ENCODE measurements at places on chromosomes 4 and X.

- peak; percentile 18 for DNase-seq
Observed at GRCh38 chrX:41666251-41666650, 22.5 kb upstream of the GPR34 start.

- DNase-seq: no peak
Observed at GRCh38 chr4:108529984-108530905, 90.1 kb upstream of the RPL34 start.

DNA sequence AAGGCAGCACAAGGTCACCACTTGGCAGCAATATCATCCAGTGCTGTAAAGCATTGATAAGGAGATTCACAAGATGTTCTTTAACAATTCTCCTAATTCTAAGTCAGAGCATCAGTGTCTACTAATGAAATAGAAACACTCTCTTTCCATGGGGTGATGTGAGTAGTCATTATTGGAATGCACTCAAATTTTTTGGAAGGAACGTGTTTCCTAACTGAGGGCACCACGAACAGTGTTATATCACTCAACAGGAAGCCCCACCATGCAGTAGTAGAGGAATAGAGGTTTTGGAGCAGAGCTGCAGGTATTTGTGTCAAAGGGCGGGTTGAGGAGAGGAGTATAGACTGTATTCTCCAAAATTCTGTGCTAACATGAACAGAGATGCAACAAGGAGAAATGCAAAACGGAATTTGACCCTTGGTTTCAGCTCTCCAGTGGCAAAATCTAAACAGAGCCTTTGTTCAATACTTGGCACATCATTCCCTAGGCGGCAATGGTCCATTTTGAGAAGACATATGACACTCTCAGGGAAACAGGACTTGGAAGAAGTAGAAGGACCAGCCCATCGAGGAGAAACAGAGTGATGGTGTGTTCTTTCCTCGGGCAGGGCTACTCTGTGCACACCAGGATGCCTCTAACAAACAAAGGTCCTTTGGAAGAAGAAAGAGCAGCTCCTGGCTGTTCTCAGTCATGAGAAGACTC, 98.9 kb downstream of the CPEB2 start:
- DNase-seq: no peak

DNA sequence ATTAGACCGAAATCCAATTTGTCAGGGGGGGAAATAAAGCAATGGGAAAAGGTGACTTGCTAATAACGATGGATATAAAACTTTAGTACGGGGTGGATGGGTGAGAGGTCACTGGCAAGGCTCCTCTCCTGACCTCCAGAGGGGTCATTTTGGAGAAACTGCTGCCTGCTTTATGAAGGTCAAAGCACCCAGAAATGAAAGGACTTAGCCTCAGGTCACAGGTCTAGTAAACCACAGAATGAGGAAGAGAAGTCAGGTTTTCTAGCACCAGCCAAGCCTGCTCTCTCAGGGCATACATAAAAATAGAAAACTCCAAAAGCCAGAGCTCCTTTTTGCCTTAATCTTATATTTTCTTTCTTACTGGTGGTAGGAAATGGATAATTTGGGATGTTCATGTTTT, 134.2 kb downstream of the SHROOM3 start:
- no peak for DNase-seq

DNA sequence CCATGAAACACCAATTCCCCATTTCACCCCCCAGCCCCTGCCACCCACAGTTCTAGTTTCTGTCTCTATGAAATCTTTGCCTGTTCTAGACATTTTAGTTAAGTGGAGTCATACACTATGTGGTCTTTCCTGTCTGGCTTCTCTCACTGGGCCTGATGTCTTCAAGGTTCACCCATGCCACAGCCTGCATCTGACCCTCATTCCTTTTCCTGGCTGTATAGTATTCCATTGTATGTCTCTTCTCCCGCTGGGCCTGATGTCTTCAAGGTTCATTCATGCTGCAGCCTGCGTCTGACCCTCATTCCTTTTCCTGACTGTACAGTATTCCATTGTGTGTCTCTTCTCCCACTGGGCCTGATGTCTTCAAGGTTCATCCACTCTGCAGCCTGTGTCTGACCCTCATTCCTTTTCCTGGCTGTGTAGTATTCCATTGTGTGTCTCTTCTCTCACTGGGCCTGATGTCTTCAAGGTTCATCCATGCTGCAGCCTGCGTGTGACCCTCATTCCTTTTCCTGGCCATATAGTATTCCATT, 191.7 kb downstream of the CRLF2 start:
- DNase-seq: no peak

DNA sequence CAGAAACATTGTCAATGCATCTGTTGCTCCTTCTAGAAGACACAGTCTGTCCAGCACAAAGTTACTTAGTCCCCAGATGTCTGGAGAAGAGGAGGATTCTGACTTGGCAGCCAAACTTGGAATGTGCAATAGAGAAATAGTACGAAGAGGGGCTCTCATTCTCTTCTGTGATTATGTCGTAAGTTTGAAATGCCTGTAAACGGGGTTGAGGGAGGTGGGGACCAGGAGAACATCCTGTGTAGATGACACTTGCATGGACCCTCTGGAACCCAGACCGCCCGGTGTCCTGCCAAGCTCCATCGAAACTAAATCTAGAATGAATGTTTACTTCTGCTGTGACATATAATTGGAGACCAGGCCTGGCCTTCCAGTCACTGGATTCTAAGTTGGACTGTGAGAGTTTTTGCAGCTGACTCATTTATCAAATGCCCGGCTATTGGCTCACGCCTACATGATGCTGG, 45.0 kb upstream of the MSANTD1 start:
- DNase-seq: peak; percentile 32

DNA sequence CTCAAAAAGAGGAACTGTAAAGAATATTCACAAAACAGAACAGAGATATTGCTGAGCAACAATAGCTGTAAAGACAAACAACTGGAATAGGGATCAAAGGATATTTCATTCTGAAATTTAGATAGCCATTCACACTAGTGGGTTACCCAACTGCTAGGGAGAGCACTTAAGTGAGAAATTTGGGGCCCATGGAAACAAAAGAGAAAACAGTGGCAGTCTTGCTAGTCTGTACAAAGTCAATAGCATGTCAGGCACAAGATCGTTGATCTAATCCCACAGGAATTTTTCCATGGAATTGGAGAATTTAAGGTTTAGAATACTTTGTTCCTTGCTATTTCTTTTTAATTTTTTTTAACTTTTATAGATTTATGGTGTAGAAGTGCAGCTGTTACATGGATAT, 467.0 kb downstream of the PCDH18 start:
- DNase-seq: no peak

- no peak for DNase-seq
Observed at GRCh38 chrX:66833426-66833825, 194.5 kb upstream of the EDA2R start.

GRCh38 chrX:32195611-32196010, 1015.7 kb downstream of the DMD start:
- no peak for DNase-seq

GRCh38 chr4:2402941-2403340, 15.5 kb downstream of the ZFYVE28 start:
- DNase-seq: no peak

DNA sequence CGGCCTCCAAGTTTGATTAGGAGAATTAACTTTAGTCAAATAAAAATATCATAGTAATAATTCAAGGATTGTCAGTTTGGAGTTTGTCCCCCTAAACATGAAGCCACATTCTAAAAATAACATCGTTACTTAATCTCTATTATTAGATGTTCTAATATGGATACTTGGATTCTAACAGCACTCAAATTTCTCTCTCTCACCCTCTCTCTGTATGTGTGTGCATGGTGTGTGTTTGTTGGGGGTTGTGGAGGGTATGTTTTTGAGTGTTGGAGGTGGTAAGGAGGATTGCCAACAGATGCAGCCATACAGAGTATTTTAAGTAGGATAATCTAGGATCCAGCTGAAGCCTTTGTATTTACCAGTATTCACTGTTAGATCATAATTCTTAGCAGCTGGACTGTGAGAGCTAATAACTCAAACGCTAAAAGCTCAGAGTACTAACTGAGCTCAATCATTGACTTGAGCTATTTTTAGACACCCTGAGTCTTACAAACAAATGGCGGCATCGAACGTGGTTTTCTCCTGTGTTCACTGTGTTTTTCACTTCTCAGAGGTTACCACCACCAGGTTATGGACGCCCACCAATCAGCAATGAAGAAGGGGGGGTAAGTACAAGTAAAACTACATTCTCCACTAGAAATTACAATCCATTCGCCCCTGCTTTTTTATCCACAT, 8.8 kb downstream of the ENAM start:
- no peak for DNase-seq

DNA sequence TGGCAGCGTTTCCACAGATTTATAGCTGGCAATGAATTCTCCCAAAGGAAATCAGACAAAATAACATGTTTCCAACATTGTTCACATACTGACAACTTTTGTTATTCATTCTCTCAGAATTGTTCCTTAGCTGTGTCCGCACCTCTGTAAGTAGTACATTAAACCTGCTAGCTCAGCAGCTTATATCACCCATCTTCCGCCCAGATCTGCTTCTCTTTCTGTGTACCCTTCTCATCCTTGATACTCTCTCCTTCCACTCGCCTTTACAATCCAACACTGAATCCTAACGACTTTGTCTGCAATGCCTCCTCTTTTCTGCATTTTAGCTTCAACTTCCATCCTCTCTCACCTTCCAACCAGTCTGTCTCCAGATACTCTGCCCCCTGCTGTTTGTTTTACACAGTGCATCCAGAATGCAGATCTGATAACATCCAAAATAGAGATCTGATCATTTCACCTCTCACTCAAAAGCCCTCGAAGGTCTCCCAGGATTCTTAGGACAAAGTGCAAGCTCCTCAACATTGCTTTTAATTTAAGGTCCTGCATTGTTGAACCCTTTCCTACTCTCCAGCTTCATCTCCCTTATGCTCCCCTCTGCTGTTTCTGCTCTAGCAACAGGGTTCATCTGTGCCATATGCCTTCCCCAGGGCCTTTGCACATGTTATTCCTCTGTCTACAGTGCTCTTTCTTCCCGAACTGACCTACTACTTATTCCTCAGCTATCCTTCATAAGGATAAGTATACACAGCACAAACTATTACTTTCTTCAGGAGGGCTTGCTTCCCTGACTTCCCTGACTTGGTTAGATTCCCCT, 67.3 kb upstream of the VBP1 start:
- DNase-seq: no peak

DNA sequence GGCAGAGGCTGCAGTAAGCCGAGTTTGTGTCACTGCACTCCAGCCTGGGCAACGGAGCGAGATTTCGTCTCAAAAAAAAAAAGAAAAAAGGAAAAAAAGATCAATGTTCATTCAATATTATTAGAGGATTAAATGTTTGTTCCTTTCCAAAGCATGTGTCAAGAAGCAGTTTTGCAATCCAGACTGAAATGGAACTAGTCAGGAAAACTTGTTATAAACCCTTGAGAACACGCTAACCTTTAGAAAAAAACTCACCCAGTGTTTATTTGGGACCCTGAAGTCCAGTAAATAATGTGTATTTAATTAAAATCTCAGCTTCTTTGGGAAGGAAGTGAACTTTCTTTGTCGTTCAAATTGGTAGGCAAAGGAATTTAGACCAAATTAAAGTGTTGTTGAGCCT, 16.4 kb upstream of the PRSS12 start:
- DNase-seq: no peak
